ENCODE measurements at places on chromosomes 11 and 22. TPM values are rescaled to one million over a fixed set of nuclear protein-coding genes. Genes with fewer than 3 reads are reported as not detected.

ENTHD1 gene
- not detected for total RNA-seq

CDHR5 gene
- not detected for total RNA-seq

SART1 gene
- total RNA-seq: 52.3 TPM

GGTLC3 gene
- total RNA-seq: 0.40 TPM

LRRC55 gene
- 0.09 TPM for total RNA-seq

OR4C46 gene
- not detected for total RNA-seq

- no peak for DNase-seq
Observed at GRCh38 chr11:80086496-80087055, 645.7 kb upstream of the TENM4 start.

- DNase-seq: no peak
Observed at GRCh38 chr22:43466710-43467109, 54.9 kb downstream of the MPPED1 start.

DNA sequence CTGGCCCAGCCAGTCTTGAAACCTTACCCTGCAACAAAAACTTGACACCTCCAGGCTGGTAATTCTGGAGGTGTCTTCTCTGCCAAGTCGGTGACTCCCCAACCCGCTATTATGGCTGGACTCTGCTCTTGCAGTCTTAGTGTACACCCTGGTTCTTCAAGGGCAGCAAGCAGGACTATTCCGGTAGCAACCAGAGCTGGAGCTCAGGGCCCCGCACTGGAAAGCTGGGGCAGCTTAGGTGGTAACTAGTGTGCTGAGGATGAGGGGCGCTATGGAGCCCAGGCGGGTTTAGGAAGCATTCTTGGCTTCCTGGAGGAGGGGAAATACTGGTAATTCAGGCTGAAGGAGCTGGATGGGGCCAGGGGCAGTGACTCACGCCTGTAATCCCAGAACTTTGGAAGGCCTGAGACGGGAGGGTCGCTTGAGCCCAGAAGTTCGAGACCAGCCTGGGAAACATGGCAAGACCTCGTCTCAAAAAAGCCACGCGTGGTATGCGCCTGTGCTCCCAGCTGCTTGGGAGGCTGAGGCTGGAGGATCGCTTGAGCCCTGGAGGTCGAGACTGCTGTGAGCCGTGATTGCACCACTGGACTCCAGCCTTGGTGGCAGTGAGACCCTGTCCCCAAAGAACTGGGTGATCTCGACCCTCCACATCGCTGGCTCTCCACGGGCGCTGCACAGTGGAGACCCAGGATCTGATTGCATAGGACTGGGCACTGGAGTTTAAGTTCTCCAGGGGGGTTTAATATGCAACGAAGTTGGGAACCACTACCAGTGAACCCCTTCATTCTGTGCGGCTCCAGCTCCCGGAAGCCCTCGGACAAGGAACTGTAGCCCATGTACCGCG lies 10.6 kb upstream of the AIFM3 start:
- DNase-seq: peak; percentile 24

DNA sequence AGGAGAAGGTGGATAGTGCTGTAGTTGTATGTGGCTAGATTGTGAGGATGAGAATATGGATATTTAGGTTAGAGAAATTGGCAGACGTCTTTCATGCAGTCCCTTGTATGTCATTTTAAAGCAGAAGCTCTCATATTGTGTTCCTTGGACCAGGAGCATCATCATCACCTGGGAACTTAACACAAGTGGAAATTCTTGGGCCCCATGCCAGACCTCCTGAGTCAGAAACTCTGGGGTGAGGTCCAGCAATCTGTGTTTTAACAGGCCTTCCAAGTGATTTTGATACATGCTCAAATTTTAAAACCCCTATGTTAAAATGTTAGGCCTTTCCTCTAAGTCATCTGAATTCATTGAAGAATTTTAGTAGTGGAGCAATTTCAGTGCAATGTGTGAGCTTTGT lies 34.8 kb downstream of the JHY start:
- no peak for DNase-seq

DNA sequence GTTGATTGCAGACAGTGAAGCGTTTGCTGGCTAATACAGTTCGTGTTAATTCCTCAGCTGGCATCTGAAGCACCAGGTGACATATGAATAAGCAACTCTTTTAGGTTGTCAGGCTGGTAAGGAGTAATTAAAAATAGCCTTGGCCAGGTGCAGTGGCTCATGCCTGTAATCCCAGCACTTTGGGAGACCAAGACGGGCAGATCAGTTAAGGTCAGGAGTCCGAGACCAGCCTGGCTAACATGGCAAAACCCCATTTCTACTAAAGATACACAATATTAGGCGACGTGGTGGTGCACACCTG lies 74.9 kb downstream of the CECR2 start:
- DNase-seq: no peak

- peak; percentile 46 for DNase-seq
Observed at GRCh38 chr22:41561335-41561734, 525 bp downstream of the CSDC2 start.

Measured in lung (tissue), 17 donors.